ENCODE measurements at places on chromosomes 16 and 17.

GRCh38 chr16:24848065-24848464 is 2.3 kb downstream of the SLC5A11 start:
- no peak for DNase-seq

DNA sequence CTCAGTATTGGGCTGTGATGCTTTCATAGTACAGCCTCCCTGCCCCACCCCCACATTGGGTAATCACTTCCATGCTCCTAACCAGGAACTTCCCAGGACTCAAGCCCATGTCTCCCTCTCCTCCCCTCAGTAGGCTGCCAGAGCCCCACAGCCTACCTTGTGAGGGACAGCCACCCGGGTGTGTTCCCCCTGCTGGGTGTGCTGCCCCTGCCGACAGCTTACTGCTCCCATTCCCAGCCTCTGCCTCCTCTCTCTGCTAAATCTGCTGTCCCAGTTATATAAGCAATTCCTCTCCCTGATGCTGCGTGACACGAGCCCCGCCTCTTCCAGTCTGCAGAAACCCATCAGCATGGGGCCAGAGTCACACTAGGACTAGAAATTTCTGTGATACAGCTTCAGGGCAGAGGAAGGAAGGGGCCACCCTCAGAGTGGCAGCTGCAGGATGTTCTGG is at the start of gene RSKR:
Gene RSKR, minus strand, starts transcription at position 255 of the 451 bp plus-strand sequence. Its CDS starts 24 bp downstream, at position 231.
- no peak for DNase-seq

GRCh38 chr16:2856061-2856670 is 1.8 kb downstream of the PRSS22 start:
- DNase-seq: no peak

GRCh38 chr16:68772030-68772681 is 35.1 kb downstream of the CDH1 start:
- DNase-seq: no peak

DNA sequence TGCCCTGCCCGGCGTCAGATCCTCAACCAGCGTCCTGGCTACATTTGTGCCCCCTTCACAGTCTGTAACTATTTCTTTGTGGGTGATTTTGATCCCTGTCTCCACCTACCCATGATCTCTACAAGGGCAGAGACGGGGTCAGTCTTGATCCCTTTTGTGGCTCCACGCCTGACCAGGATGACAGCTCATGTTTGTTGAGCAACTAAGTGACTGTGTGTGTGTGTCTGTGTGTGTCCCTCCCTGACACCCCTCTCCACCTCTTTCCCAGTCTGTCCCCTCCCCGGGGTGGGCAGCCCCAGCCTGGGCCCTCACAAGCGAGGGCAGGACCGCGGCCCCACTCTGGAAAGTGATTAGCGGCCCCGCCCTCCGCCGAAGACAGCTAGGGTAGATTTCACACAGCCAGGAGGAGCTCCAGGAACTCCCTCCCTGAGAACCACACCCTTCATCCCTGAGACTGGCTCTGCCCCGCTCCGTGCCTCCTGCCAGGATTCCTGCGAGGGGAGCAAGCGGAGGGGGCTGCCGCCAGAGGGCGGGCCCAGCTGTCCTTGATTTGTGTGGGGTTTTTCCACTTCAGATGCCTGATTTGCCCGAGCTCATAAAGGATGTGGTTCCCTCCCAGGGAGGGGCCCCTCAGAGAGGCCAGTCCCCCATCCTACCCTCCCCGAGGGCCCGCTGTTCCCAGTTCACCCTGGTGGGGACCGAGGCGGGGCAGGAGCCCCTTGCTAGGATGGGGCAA is 5.3 kb upstream of the HS3ST6 start:
- no peak for DNase-seq

Data from endothelial cell (in vitro differentiated cells).